ENCODE measurements at places on chromosomes 16 and 17.

DNA sequence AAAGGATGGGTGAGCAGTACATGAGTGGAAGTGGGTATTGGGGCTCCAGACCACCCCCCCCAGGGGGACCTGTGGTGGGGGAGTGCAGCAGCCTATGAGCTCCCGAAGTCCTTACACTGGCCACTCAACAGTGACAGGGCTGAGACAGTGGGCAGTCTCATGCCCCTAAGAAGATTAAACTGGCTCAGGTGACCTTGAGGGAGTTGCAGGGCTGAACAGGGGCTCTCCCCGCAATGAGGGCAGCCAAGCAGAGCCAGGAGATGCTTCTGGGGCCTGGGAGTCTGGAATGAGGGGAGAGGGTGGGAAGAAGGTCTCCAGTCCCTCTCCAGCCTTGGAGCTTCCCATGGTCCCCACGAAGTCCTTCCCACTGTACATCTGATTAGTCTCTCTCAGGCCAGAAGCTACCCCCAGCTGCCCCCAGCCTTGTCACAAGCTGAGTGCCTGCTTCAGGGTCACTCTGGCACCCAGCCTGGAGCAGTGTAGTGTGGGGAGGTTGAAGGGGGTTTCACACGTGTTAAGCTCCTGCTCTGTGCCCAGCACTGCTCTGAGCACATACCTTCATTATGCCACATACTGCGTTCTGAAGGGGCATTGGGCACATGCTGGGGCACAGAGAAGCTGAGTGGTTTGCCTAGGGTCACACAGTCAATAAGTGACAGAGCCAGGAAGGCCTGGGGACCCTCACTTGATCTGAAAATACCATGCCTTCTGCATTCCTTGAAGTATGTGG, 1.0 kb upstream of the CDH16 start:
- DNase-seq: no peak

- no peak for DNase-seq
Observed at GRCh38 chr17:65743308-65743655, 181.8 kb upstream of the AXIN2 start.

DNA sequence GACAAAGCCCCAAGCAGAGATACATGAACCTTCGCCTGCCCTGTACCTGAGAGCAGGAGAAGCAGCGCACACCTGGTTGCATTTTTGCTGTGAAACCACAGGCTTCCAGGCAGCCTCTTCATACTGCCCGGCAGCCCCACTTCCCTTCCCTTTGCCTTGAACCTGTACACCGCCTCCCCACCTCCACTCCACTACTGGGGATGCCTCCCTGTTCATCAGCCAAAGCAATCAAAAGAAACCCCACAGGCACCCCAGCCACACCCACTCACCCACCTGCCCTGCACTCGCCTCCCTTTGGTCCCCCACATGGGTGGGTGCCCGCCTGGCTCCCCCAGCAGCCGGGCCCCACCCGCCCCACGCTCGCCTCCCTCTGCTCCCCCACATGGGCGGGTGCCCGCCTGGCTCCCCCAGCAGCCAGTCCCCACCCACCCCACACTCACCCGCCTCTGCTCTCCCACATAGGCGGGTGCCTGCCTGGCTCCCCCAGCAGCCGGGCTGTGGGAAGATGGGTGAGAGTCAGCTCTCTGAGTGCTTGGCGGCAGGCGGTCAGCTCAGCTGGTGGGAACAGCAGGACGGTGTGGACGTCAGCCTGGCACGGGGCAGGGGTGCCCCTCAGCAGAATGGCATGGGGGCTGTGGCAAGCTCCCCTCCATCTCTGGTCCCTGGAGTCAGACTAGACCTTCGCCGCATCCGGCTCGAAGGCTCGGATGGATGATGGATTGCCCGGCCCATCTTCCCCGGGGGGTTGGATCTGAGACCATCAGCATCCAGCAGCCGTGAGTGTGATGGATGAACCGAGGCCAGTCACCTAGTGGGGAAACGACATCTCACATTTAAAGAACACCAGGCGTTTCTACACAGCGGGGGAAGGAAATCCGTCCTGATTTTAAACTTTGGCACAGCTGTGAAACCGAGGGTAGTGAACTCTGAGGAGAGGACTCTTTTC, 135.6 kb downstream of the BANP start:
- DNase-seq: no peak

DNA sequence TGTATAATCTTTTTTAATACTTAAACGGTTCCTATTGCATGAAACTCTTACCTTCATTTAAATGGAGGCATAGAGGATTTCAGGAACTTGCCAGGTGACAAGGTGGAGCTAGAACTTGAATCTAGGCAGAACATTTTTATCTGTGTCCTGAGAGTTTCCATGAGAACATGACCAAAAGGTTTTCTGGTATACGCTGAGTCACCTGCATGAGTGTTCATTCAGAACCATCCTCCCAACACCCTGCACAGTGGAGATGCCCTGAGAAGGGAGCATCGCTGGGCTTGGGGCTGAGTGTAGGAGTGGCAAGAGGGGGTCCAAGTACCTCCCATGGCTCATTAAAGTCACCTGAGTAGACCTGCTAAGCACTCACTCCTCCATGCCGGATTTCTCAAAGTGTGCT, 169.7 kb upstream of the CACNG5 start:
- DNase-seq: no peak

GRCh38 chr17:81652906-81653771, 3.2 kb downstream of the PDE6G start:
- no peak for DNase-seq

GRCh38 chr16:24520983-24521382, 18.4 kb upstream of the RBBP6 start:
- no peak for DNase-seq

- DNase-seq: no peak
Observed at GRCh38 chr16:88578446-88579313, 8.5 kb downstream of the ZC3H18 start.

GRCh38 chr17:82370471-82371332, 863 bp upstream of the UTS2R start:
- DNase-seq: no peak

DNA sequence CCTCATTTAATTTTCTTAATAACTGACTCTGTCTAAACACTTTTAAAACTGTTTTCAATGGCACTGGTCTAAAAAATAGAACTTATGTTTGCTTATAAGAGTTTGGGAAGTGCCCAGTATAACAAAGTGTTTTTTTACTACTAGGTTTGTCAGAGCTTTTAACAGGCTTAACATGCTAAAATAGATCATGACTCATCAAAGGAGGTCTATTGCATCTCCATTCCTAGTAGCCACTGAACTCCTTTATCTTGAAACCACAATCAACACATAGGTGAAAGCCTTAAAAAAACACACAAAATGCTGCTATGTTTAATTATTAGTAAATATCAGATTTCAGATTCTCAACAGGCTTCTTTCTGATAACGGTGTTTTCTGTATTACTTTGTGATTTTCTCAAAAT, 196.4 kb upstream of the KIF2B start:
- DNase-seq: no peak

DNA sequence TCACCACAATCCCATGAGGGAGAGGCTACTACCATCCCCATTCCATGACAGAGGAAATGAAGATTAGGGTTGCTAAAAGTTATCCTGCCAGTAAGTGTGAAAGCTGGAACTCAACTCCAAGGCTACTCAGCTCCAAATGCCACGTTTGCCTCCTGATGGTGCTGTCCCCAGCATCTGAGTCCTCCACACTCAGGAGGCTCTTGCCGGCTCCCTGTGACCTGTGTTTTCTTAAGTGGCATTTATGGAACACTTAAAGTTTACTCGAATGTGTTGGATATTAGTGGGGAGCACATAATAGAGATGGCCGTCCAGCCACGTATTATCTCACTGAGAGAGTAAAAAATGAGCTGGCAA, 267.9 kb downstream of the CBLN1 start:
- no peak for DNase-seq

DNA sequence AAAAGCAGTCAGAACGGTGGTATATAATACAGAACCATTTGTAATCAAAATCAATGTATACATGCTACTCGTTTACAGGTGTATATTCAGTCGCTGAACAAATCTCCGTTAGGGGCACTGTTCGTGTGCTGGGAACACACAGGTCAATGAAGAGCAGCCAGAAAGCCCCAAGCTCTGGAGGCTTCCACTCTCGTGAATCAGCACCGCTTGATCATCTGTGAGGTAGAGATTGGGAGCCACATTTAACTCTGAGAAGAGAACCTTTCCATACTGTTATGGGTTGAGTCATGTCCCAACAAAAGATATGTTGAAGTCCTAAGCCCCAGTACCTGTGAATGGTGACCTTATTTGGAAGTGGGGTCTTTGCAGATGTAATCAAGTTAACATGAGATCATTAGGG, 5.4 kb upstream of the CYTH1 start:
- no peak for DNase-seq

GRCh38 chr16:69064764-69065313, 40.6 kb upstream of the HAS3 start:
- no peak for DNase-seq

GRCh38 chr17:30823421-30823820, 1.1 kb downstream of the CRLF3 start:
- no peak for DNase-seq

- DNase-seq: no peak
Observed at GRCh38 chr17:64024215-64024654, 3.8 kb upstream of the ICAM2 start.

DNA sequence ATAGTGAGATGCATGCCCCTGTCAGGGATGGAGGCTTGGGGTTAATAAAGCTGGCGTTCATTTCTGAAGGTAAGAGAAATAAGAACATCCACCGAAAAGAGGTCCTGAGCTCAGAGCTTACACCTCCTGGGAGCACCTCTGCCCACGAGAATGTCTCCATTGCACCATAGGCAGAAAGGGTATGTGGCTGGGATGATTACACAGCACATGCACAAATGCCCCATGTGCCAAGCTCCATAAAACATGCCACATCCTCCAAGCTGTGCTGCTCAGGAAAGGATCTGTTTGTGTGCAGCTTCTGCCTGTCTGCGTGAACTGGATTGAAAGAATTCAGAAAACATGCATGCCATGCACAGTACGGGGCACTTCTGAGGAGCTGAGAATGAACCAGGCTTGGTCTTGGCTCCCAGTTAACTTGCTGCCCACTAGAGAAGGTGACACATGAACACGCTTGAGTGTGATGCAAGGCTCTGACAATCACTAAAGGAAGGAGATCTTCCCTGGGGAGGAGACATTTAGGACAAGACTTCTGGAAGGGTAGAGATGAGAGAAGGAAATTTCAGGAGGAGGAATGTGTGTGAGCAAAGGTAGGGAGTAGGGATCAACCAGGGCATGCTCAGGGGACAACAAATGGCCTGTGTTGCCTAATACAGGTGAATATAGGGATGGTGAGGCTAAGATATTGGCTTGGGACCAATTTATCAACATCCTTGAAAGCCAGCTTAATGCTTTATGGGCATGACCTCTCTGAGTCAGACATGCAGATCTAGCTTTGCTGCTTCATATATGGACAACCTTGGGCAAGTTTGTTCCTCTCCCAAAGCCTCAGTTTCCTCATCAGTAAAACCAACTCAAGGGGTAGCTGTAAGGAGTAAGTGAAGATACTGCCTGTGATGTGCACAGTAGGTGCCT, 32.0 kb upstream of the SMPD3 start:
- no peak for DNase-seq

- DNase-seq: no peak
Observed at GRCh38 chr16:68401871-68402747, 46.2 kb downstream of the SMPD3 start.

DNA sequence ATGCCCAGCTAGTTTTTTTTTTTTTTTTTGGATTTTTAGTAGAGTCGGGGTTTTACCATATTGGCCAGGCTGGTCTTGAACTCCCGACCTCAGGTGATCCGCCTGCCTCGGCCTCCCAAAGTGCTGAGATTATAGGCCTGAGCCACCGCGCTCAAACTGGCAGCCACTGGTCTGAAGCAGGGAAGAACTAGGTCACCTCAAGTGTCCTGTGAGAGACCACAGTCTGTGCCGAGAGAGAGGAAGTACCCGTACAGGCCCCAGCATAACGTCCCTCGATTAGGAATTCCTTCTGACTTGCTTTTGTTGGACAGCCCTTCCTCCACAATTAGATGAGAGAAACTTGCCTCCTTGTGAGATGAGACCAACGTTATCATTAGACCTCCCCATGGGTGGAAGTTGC, 13.7 kb upstream of the CD300E start:
- DNase-seq: no peak

DNA sequence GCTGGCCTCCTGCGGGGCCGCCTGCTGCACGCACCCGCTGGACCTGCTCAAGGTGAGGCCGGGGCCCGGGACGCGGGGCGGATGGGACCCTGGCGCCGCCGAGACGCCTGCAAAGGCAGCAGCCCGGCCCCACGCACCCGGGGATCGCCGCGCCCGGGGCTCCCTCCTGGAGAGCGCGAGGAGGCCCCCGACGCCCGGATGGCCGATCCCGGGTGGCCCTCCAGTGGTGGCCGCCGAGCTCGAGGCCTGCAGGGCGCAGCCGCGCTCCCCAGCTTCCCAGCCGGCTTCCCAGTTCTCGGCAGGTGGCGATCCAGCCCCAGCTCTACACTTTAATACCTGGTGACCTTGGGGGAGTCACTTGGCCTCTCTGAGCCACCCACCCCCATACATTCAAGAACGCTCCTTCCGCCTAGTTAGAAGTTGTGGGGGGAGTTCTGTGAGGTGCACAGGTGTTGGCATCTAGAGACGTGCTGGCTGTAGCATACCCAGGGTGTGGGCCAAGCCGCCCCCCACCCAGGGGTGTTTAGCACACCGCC, 452 bp downstream of the SLC25A10 start:
- DNase-seq: no peak

DNA sequence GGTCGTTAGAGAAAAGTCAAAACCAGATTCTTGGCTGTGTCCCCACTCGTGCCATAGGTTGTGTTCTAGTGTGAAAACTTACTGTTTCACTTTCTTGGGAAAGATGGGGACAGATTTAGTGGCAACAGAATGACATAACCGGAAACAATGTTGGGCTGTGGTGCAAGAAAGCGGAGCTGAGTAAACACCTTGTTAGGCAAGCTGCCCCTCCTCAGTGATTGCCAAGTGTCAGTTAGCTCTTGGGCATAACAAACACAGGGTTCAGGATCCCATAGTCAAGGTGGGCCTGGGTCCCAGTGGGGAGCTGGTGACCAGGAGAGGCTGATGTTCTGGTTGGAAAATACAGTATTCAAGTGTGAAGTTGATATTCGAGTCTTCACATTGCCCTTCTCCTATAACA, 15.4 kb downstream of the UBN1 start:
- DNase-seq: no peak

DNA sequence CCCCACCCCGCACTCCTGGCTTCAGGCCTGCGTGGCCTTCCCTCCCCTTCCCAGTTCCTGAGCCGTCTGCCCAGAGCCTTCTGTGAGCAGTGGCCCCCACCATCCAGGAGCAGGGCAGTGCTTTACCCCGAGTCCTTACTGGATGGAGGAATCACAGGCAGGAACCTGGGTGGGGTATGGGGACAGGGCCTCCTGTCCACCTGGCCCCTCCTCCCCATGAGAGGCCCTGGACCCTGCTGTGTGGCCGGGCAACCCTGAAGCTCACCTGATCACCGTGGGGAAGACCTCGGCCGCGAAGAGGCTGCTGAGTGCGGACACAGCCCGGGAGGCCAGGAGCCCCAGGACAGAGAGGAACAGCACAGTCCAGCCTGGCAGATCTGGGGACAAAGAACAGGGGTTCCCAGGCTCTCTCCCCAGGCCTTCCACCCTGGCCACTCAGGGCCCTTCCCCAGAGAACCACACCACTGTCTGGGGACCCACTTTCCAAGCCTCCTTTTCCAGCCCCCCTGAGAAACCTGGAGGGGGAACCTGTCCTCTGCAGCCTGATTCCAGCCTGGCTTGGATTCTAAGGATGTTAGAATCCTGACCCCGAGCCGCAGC, 3.2 kb downstream of the SLC22A31 start:
- DNase-seq: no peak

GRCh38 chr17:15039366-15039765, 225.8 kb downstream of the PMP22 start:
- DNase-seq: no peak
